ENCODE measurements at places on chromosomes 3 and 15. TPM values are rescaled to one million over a fixed set of nuclear protein-coding genes. Genes with fewer than 3 reads are reported as not detected.

COL7A1 gene
- 86.4 TPM for total RNA-seq

ZNF860 gene
- total RNA-seq, result 2.9 TPM

STRA6 gene
- 1.5 TPM for total RNA-seq

GRAMD1C gene
- total RNA-seq, result 5.0 TPM

PIERCE2 gene
- total RNA-seq, result not detected

TGM4 gene
- total RNA-seq, result not detected

CGNL1 gene
- total RNA-seq, result 9.0 TPM

PLAAT1 gene
- total RNA-seq, result 7.4 TPM

TRPM1 gene
- not detected for total RNA-seq

CFAP44 gene
- total RNA-seq, result 2.9 TPM

CCR9 gene
- total RNA-seq, result not detected

RTP3 gene
- total RNA-seq, result not detected

DNAH1 gene
- 1.6 TPM for total RNA-seq

VWA5B2 gene
- total RNA-seq, result not detected

CNTN4 gene
- 0.68 TPM for total RNA-seq

CCNB2 gene
- 27.0 TPM for total RNA-seq

SLC28A1 gene
- not detected for total RNA-seq

SLC6A11 gene
- total RNA-seq, result 7.8 TPM

GSK3B gene
- total RNA-seq, result 33.1 TPM

CADPS gene
- 0.08 TPM for total RNA-seq

ST6GAL1 gene
- 13.2 TPM for total RNA-seq

ALDH1A3 gene
- total RNA-seq, result 15.7 TPM

FOXL2NB gene
- total RNA-seq, result not detected

TTLL13 gene
- not detected for total RNA-seq

POTEB3 gene
- not detected for total RNA-seq

LDHAL6B gene
- total RNA-seq, result not detected

DUOXA1 gene
- total RNA-seq, result 131 TPM

COLQ gene
- 0.40 TPM for total RNA-seq

RBP2 gene
- not detected for total RNA-seq

RBMS3 gene
- total RNA-seq, result 3.4 TPM

IGDCC3 gene
- total RNA-seq, result 0.08 TPM

ADAMTSL3 gene
- 1.4 TPM for total RNA-seq

RAD18 gene
- total RNA-seq, result 9.4 TPM

CLEC3B gene
- total RNA-seq, result 3.1 TPM

HGD gene
- total RNA-seq, result not detected
